IMR-90 (cell line): ENCODE measurements at places on chromosomes 1 and 21. TPM values are rescaled to one million over a fixed set of nuclear protein-coding genes. Genes with fewer than 3 reads are reported as not detected.

GRCh38 chr1:155929057-155929456 lies 5.2 kb downstream of the KHDC4 start:
- no peak overlapping the region for H3K27ac ChIP-seq
- no peaks in the 10 kb centered on the region for H3K27me3 ChIP-seq
- peaks cover 69% of the 10 kb centered on the region for H3K36me3 ChIP-seq
- H3K4me3 ChIP-seq: no peak overlapping the region
- 0 out of 2 replicates have a peak, but pooled peaks cover 4% of the 10 kb centered on the region for H3K4me1 ChIP-seq
- DNase-seq: no peak

DNA sequence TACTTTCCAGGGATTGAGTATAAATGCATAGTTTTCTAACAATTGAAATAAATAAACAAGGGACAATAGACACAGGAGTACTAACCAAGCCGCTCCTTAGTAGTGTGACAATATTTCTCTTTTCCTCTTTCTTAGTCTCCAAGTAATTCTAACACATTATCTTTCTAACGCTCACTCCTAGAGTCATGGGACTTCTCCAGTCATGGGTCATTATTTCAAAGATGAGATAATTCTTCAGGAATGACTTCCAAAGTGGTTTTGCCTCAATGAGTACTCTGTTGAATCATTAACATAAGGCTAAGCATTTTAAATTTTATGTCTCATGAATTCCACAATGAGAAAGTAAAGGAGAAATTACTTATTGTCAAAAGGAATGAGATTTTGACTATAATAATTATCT lies 605.8 kb upstream of the ADAMTS5 start:
- peak overlapping the region; percentile 57; the same call in 1 of the 2 replicates for H3K27ac ChIP-seq
- no peak overlapping the region for H3K4me3 ChIP-seq
- peak; percentile 90 for DNase-seq
- H3K36me3 ChIP-seq: no peaks in the 10 kb centered on the region
- H3K4me1 ChIP-seq: peaks cover 15% of the 10 kb centered on the region
- no peaks in the 10 kb centered on the region for H3K27me3 ChIP-seq

- H3K4me1 ChIP-seq: peaks cover 26% of the 10 kb centered on the region
- H3K4me3 ChIP-seq: no peak overlapping the region
- peak overlapping the region; percentile 2; the same call in 1 of the 2 replicates for H3K27ac ChIP-seq
- peak; percentile 80 for DNase-seq
- no peaks in the 10 kb centered on the region for H3K27me3 ChIP-seq
Measured at GRCh38 chr1:169119405-169119804, 12.9 kb downstream of the ATP1B1 start.

DNA sequence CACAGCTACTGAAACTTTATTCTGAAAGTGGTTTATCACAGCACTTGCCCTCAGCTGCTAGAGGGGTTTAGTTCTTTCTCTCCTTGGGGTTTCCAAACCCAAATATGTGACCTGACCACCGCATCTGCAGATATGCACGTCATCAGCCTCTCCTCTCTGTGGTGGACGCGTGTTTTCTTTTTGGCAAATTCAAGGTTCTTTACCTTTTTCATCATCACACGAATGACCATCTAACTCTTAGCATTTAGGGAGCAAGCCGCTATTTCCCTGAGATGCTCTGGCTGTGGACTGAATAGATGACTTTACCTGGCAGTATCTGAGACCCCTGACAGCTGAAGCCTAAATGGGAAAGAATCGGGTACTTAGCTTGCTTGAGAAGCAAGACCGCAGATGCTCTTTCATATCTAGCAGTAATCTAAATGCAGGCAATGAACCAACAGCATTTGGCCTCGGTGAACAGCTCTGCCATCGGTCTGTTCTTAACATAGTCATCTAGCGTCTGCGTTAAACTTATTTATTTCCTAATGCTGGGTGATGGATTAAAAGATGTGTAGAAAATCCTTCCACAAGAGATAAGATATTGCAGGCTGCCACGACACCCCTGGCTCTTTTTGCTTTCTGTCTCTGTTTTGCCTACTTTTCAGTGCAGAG lies 463.4 kb downstream of the CAMTA1 start:
- H3K27ac ChIP-seq: no peak overlapping the region
- peaks cover 7% of the 10 kb centered on the region for H3K4me1 ChIP-seq
- no peak overlapping the region for H3K4me3 ChIP-seq
- no peaks in the 10 kb centered on the region for H3K27me3 ChIP-seq
- DNase-seq: no peak

DNA sequence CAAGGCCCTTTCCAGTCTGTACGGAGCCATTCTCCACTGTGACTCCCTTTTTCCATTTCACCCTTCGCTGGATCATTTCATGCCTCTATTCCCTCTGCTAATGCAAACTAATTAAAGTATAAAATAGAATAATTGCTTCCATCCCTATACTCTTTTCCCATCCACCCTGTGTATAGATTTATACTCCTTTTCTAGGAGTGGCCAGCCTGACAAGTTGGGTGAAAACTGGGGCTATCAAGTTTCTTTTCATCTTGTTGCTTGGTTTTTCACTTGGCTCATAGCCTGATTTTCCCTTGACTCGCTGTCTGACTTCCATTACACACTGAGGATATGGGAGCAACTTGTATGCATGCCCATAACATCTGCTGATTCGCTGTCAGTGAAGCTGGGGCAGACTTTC lies 107.0 kb downstream of the PLXNA2 start:
- no peak overlapping the region for H3K4me3 ChIP-seq
- peak; percentile 56 for DNase-seq
- H3K27ac ChIP-seq: no peak overlapping the region
- no peaks in the 10 kb centered on the region for H3K36me3 ChIP-seq
- 0 out of 2 replicates have a peak, but pooled peaks cover 2% of the 10 kb centered on the region for H3K4me1 ChIP-seq
- H3K27me3 ChIP-seq: no peaks in the 10 kb centered on the region

LENEP gene
- total RNA-seq: not detected in 2 replicates

DNA sequence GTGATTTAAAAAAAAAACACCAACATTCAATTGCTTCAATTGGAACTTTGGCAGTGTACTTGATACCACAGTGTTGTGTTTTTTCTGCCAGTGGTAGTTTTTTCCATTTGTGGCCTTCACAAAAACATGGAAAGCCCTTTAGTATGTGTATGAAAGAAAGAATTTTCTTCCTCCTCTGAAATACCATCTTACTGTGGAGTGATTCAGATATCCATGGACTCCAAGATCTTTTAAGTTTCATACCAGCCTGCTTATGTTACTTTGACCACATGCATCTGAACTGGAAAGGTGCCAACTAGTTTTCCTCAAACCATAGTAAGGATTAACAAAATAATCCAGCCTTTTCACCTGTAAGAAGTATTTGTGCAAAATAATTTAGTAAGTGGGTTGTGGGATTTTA lies 3.4 kb downstream of the PPP2R5A start:
- no peaks in the 10 kb centered on the region for H3K27me3 ChIP-seq
- peaks cover 6% of the 10 kb centered on the region for H3K4me1 ChIP-seq
- DNase-seq: peak; percentile 79

LAMC2 gene
- 2.2 and 2.3 TPM in 2 replicates for total RNA-seq

DNA sequence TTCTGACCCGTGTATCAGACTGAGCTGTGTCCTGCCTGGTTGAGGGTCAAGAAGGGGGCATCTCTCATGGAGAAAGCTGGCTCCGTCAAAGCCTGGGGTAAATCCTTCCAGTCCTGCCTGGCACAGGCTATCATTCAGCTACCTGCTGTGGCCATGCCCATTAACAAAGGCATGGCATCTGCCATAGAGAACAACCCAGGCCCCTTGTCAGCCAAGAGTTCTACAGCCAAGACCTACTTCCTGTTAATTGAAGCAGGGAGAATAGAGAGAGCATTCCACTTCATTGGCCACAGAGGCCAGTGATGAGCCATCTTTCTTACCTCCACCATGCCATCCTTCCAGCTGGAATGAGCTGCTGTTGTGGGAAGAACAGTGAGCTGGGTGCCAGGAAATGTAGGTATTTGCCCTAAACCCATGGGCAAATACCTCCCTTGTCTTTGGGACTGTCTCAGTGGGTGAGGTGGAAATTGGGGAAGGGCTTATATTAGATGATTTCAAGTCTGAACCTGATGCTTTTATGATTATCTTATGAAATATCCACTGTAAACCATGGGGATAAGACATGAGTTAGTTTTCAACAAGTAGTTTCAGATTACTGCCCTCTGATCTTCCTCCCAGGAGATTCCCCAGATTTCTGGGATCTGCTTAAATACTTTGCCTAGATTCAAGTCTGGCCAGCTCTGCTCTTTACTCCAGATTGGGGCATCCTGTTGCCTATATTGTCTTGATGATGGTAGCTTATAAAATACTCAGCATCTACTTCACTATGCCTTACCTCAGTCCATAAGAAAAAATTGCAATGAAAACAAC lies 11.2 kb upstream of the KCNQ4 start:
- H3K27me3 ChIP-seq: no peaks in the 10 kb centered on the region
- H3K4me3 ChIP-seq: no peak overlapping the region
- H3K27ac ChIP-seq: no peak overlapping the region
- peaks cover 30% of the 10 kb centered on the region for H3K36me3 ChIP-seq
- no peak for DNase-seq

DNA sequence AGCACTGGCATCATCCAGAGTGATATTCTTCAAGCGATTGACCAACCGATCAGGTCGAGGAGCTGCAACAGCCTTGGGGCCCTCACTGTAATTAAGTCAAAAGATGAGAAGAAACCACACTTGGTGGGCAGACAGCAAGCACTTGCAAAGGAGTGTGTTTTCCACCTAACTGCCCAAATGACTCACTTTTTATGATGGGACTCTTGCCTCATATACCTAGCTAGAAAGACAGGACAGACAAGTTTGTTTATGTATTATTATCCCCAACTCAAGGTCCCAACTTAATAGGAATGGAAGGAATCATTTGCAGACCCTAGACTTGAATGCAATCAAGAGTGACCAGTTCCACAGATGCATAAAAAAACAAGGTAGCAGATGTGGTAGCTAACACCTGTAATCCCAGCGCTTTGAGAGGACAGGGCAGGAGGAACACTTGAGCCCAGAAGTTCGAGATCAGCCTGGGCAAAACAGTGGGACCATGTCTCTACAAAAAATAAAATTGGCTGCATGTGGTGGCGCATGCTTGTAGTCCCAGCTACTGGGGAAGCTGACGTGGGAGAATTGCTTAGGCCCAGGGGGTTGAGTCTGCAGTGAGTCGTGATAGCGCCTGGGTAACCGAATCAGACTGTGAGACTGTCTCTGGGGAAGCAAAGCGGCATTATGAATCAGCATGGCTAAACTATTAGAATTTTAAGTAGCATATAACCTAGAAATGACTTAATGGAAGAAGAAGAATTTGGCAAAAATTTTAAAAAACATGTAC lies 2.3 kb upstream of the NRAS start:
- no peaks in the 10 kb centered on the region for H3K27me3 ChIP-seq
- peaks cover 38% of the 10 kb centered on the region for H3K36me3 ChIP-seq
- peaks cover 1% of the 10 kb centered on the region; the same call in 1 of the 2 replicates for H3K4me1 ChIP-seq
- no peak overlapping the region for H3K4me3 ChIP-seq
- peak; percentile 78 for DNase-seq

- no peaks in the 10 kb centered on the region for H3K27me3 ChIP-seq
- peak overlapping the region; percentile 91 for H3K4me3 ChIP-seq
- H3K36me3 ChIP-seq: no peaks in the 10 kb centered on the region
- DNase-seq: no peak
- H3K27ac ChIP-seq: no peak overlapping the region; the same call in 1 of the 2 replicates
Measured at GRCh38 chr1:6391951-6392808, 1.4 kb downstream of the ACOT7 start.

LCA5L gene
- total RNA-seq: 0.18 and 0.28 TPM in 2 replicates

CFAP107 gene
- not detected in 2 replicates for total RNA-seq

- no peak overlapping the region for H3K27ac ChIP-seq
- no peak overlapping the region for H3K4me3 ChIP-seq
- H3K36me3 ChIP-seq: no peaks in the 10 kb centered on the region
- H3K4me1 ChIP-seq: no peaks in the 10 kb centered on the region
- H3K27me3 ChIP-seq: no peaks in the 10 kb centered on the region; the same call in 1 of the 2 replicates
- no peak for DNase-seq
Measured at GRCh38 chr1:175043824-175044223, 20.6 kb upstream of the MRPS14 start.

TMCO1 gene
- 86.4 and 121 TPM in 2 replicates for total RNA-seq

KRTAP12-2 gene
- total RNA-seq: not detected in 2 replicates

AIM2 gene
- not detected in 2 replicates for total RNA-seq

DNA sequence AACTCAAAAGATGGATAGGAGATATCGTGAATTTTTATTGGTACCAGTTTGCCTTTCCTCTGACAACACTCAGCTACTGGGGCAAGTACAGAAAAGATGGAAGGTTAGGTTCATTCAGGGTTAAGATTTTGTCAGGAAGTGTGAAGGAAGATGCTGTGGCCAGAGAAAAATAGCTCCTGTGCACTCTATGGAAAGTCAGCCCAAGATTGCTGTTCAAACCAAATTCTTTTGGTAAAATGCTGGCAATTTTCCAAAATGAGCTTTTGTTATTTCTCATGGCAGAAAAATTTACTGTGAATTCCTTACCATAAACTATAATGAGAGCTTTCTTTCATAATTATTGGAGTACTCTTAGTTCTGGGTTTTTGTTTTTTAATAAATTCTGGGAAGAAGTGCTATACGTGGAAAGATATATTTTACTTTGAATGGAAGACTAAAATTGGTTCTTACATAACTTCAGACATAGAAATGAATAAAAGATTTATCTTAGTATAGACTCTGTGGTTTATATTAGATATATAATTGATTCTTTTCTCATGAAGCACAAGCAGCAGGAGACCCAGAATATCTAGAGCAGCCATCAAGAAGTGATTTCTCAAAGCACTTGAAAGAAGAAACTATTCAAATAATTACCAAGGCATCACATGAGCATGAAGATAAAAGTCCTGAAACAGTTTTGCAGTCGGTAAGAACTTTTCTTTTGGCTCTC lies 112.2 kb downstream of the USP25 start:
- H3K4me1 ChIP-seq: peaks cover 2% of the 10 kb centered on the region
- 0 out of 2 replicates have a peak, but pooled peaks cover 2% of the 10 kb centered on the region for H3K36me3 ChIP-seq
- peak; percentile 75 for DNase-seq

- H3K27me3 ChIP-seq: no peaks in the 10 kb centered on the region; the same call in 1 of the 2 replicates
- H3K36me3 ChIP-seq: no peaks in the 10 kb centered on the region; the same call in 1 of the 2 replicates
- no peaks in the 10 kb centered on the region for H3K4me1 ChIP-seq
- DNase-seq: no peak
- H3K27ac ChIP-seq: no peak overlapping the region
Measured at GRCh38 chr21:45827302-45827692, 154.3 kb upstream of the COL6A1 start.

CDCP2 gene
- total RNA-seq: not detected in 2 replicates

DNA sequence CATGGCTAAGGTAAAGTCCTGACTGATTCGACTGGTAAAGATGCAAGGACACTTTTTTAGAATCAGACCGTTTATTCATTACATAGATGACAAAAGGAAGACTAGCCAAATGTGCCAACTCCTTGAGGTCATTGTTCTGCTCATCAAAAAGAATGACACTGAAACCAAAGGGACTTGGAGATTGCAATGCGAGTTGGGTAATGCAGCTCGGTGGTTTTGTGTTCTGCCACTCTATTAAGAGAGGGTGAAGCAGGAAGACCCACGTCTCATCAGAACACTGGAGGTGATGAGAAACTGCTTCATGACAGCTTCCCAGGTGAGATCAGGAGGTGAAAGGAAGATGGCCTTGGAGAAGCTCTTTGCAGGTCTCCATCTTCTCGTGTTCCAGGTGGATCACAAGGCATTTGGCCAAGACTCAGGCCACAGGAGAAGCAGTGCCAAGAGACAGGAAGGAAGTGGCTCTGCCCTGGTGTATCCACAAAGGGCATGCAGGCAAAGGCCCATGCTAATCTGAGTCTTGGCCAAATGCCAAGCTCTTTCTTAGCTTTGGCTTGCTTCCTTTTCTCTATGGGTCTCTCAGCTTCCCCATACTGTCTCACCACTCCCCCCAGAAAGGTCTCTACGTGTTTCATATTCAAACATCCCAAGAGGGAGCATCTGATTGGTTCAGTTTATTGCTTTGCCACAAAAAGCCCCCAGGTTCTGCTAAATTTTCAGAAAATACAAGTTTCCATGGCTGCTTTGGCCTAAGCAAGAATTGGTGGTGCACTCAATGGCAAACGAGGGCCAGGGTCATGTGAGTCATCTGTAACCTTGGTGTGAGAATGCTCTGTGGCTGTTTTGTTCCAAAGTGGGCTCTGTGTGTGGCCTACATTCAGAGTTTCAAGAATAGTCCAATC lies 5.7 kb upstream of the CCT8 start:
- H3K27ac ChIP-seq: no peak overlapping the region
- no peak overlapping the region for H3K4me3 ChIP-seq
- H3K27me3 ChIP-seq: no peaks in the 10 kb centered on the region
- no peak for DNase-seq
- no peaks in the 10 kb centered on the region for H3K36me3 ChIP-seq
